ENCODE measurements at places on chromosomes 11 and 22. TPM values are rescaled to one million over a fixed set of nuclear protein-coding genes. Genes with fewer than 3 reads are reported as not detected.
A peak's percentile ranks its signal among the peaks of the same experiment; 100 is the strongest.

The OR52N4 gene
- total RNA-seq, result not detected

- peak; percentile 13 for DNase-seq
These were observed 54.0 kb downstream of the SLC36A4 start for GRCh38 chr11:93143800-93144199.

DNA sequence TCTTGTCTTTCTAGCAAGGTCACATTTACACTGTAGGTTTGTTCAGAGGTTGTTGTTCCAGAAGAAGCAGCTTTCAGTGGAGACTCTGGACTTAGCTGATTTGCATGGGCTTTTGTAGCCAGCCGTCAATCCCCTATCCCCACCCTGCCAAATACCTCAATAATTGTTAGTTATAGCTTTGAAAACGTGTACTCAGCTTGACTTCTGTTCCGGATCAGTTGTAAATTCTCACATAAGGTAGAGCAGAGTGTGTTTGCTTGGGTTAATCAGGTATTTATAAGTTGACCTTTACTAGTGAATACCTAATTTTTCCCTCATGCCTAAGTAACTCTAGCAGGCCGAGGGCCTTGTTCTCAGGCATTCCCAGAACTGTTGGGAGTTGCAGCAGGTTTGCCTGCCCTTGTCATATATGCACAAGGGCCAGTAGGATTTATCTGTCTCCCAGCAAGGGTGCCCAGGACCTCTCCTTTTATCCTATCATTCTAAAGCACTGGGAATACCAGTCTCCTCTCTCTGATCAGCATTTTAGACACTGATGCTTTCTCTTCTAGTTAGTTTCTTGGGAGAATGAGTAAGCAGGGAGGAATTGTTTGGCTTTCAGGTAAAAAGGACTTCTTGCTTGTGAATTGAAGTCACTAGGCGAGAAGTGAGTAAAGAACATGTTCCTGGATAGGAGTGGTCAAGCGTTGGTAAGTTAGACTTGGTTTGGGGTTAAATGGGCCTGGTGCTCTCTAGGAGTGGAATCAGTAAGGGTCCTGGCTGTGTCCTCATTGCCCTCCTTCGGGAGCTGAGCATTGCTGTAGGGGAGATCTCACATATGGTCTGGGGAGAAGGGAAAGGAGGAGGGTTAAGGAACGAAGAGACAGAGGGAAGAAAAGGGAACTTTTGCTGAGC is 22.1 kb downstream of the STIM1 start:
- DNase-seq, result no peak

The MAP6 gene
- total RNA-seq, result not detected

The RIC3 gene
- not detected for total RNA-seq

The KRTAP5-7 gene
- total RNA-seq, result not detected

- DNase-seq, result no peak
These were observed 90.8 kb upstream of the PARVA start for GRCh38 chr11:12286606-12287005.

The TMPRSS4 gene
- total RNA-seq, result not detected

The RIMBP3B gene
- total RNA-seq, result 0.64 TPM

- DNase-seq, result no peak
These were observed 13.1 kb downstream of the REXO2 start for GRCh38 chr11:114452399-114452798.

The PARVG gene
- not detected for total RNA-seq

The TIMM8B gene
- total RNA-seq, result 17.2 TPM

The CYP2D6 gene
- total RNA-seq, result not detected

The XKR3 gene
- total RNA-seq, result not detected

The SMTNL1 gene
- total RNA-seq, result not detected

The SLC6A5 gene
- not detected for total RNA-seq

DNA sequence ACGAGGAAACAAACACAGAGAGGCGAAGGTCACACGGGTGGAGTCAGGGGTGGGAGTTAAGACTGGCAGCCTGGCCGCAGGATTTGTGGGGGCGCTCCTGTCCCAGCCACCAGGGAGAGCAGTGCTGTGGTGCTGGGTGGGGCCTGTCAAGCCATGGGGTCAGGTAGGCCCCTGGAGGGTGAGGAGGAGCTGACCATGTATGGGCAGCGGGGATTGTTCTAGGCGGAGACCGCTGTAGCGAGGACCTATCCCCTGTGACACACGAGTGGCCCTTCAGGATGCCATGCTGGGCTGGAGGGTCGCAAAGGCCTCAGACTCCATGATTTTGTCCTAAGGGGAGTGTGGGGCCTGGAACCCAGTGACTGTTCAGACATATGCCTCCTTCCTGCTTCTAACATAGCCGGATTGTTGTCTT is 1.6 kb upstream of the RPS19BP1 start:
- DNase-seq, result no peak

GRCh38 chr22:40511604-40512003 is 124.9 kb downstream of the MRTFA start:
- no peak for DNase-seq

GRCh38 chr22:38347944-38348750 is 30.9 kb upstream of the CSNK1E start:
- DNase-seq, result peak; percentile 51

The NCF4 gene
- total RNA-seq, result not detected

DNA sequence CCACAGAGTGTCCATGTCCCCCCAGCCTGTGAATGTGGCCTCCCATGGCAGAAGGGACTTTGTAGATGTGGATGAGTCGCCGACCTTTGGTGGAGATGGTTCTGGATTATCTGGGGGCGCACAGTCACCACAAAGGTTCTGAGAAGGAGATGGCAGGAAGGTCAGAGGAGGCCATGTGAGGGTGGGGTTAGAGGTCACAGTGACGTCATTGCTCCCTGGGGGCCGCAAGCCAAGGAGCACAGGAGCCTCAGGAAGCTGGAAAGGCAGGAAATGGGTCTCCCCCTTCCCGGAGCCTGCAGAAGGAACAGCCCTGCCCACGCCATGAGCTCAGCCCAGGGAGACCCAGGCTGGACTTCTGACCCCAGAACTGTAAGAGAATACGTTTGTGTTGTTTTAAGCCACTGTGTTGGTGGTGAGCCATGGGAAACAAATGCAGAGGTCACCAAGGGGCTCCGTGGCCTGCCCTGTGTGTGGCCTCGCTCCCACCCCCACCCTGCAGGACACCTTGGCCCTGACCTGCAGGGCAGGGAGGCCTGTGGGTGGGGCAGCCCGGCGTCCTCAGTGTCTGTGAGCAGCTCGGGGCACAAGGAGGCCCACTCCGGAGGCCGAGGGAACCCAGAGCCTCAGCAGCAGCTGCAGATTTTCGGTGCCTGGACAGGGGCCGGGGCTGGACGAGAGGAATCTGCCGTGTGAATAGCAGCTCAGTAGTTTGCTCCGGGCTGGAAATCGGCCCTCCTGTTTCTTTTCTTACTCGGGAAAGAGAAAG is 32.1 kb downstream of the GRAMD4 start:
- DNase-seq, result peak; percentile 18

GRCh38 chr11:58564231-58564630 is 11.4 kb downstream of the LPXN start:
- no peak for DNase-seq

The C11orf97 gene
- not detected for total RNA-seq

The DNAJB13 gene
- not detected for total RNA-seq

GRCh38 chr11:132257871-132258270 is 887.5 kb downstream of the NTM start:
- no peak for DNase-seq

The SLC5A12 gene
- not detected for total RNA-seq

DNA sequence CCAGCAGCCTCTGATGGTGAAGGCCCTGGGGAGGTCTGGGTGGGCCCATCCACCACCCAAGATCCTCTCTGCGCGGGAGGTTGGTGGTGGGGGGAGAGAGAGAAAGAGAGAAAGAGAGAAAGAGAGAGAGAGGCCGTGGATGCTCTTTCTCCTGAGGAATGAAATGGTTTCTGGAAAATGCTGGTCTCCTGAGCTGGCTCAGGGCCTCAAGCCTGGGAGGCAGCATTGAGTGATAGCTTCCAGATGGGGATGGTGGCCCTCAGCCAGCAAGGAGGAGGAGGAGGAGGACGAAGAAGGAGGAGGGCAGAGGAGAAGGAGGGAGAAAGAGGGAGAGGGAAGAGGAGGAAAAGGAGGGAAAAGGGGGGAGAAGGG is 4.6 kb downstream of the TSPAN32 start:
- DNase-seq, result no peak

DNA sequence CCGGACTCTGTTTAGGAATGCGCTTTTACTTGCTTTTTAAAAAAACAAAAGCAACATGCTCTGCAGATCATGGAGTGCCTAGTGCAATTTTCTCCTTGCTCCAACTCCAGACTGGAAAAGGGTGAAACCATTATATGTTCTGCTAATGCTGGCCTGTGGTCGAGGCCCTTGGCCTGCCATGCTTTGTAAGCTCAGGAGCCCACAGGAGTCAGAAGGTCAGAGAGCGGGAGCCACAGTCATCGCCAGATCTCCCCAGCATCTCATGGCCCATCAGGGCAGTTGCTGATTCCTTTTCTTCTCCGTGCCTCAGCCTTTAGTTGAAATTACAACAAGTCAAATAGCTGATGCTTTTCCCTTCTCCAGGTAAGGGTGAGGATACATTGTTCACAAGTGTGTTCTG is 80.3 kb downstream of the DDIAS start:
- peak; percentile 33 for DNase-seq

DNA sequence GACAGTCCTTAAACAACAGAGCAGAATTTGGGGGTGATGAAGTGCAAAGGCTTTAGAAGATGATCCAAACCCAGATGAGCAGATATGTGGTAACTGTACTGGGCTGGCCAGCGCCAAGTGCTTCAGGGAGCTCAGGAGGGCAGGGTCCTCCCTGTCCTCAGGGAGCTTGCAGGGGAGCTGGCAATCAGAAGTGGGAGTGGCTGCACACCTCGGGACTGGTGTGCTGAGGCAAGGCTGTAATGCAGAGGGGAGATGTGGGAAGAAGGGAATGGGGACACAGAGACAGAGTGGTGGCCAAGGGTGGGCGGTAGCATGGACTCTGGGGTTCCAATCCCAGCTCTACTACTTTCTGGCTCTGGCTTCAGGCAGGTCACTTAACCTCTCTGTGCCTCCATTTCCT is 235.6 kb upstream of the NCAM1 start:
- DNase-seq, result no peak

All from LHCN-M2 (cell line).